ENCODE measurements at places on chromosomes 2 and 18.

DNA sequence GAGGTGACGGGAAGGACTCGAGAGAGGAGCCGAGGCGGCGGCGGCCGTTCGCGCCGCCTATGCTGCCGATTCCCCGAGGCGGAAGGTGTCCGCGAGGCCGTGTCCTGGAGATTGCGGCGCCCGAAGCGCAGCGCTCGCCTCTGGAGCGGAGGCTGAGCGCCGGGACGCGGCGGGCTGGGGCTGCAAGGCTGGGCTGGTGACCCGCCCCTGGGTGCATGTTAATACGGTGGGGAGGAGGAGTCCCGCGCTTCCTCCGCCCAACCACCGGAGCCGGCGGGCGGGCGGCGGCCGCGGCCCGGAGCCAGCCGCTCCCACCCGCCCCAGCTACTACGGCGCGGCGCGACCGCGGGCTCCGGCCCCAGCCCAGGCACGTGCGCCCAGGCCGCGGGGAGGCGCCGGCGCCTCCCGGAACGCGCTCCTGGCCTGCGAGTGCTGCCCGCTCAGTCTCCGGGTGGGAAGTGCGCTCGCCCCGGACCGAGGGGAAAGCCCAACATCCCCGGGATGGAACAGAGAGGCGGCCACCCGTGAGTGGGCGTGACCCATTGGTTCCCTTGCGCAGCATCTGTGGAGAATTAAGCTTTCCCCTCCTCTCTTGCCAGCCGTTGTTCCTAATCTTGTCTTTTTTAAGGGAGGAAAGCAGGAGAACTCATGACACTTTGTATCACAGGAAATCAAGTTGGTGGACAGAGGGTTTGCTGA lies at the start of gene DLGAP1:
Gene DLGAP1 (minus strand): TSS at position 195 of the 699 bp plus-strand sequence.
- DNase-seq, result no peak

GRCh38 chr2:25757906-25758305 lies 84.5 kb upstream of the DTNB start:
- DNase-seq, result no peak

DNA sequence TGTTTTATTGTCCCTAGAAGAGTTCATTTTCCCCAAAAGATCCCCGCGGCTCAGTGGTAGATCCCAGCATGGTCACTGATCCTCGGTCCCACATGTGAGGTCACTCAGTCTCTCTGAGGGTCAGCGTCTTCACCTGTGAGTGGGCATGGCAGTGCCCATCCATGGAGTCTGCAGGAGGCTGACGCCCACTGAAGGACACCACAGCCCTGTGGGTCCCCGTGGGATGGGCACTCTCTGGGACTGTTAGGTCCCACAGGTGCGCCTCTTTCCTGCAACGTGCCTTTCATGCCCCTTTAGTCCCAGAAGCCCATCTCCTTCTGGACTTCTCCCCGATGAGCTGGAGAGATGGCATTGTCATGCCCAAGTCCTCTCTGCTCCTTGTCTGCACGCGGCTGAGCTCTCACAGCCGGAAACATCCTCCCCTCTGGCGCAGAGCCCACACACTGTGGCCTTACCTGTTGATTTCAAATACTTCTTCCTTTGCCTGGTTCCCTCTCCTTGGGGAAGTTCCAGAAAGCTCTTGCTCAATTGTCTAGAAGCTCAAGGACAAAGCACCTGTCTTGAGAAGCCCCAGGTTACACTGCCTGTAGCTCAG lies 75.9 kb downstream of the PTGR3 start:
- no peak for DNase-seq

DNA sequence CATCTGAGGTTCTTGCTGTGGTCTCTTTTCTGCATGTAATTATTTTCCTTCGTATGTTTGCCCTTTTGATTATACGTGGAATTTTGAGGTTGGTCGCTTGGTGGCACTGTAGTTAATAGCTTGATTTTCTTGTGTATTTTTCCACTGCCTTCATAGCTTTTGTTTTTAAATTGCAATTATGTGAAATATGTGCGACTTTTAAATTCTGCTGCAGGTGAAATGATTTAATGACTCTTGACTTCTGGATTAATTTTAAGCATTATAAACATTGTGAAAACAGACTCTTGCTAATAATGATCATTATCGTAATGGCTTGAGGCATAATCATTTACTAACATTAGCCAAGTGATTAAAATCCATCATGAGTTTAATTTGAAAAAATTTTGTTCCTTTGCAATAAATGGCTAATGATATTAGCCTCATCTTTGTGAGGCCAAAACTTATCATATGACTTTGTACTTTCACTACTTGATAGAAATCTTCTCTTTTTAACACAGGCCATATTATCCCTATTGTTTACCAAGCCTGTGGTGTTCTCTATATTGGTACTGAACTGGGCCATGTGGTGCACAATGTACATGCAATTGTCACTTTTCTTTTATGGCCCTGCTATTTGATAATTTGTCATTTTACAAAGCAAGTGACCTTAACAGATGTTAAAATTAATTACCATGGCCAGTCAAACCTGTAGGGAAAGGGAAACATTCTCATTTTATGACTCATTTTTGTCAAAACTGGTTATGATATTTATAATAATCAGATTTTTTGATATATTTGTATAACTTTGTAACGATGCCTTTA lies 62.8 kb upstream of the NEUROD1 start:
- no peak for DNase-seq

DNA sequence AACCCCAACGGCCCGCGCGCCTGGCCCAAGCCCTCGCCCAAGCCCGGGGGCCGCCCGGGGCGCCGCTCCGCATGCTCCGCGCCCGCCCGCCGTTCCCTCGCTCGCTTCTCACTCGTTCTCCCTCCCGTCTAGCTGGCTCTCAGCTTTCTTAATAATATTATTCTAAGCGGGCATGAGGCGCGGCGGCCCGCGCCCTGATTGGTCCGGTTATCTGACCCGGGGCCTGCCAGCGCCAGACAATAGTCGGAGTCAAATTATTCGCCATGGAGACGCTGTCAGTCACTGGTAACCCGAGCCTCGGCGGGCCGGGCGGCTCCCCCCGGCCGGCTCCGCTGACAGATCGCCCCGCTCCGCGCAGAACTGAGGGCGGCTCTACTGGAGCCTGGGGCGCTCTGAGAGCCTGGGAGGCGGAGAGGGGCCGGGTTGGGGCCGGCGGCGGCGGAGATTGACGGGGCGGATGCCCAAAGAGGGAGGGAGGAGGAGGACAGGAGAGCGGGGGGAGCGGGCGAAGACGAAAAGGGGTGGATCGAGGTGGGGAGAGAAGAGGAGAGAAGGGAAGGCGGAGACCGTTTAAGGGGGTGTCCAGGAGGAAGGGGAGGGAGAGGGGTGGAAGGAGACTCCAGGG lies at the start of gene SIX2:
Gene SIX2 (minus strand): TSS at position 150 of the 625 bp plus-strand sequence. CDS start 342 bp downstream, outside the sequence.
- DNase-seq, result no peak

DNA sequence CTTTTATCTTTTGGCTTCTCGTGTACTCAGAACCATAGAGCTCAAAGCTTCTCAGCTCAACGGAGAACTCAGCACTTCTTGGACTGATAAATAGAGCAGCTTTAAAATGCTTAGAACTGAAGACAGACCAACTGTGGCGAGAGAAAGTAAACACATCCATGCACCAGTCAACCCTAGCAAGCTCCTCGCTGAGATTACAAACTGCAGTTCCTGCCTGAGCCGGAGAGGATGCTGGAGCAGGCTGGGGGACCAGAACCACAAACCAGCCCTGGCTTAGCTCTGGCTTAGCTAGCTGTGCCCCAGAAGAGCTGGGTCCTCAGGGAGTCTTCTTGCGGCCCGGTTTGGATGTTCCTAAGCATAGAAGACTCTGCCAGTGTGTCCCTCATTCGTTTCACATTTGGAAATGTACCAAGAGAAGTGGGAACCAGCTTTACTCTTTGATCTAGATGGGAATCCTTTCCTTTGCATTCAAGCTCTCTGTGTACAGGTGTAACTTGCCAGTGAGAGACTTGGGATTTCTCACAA lies 5.6 kb downstream of the PAX8 start:
- no peak for DNase-seq

DNA sequence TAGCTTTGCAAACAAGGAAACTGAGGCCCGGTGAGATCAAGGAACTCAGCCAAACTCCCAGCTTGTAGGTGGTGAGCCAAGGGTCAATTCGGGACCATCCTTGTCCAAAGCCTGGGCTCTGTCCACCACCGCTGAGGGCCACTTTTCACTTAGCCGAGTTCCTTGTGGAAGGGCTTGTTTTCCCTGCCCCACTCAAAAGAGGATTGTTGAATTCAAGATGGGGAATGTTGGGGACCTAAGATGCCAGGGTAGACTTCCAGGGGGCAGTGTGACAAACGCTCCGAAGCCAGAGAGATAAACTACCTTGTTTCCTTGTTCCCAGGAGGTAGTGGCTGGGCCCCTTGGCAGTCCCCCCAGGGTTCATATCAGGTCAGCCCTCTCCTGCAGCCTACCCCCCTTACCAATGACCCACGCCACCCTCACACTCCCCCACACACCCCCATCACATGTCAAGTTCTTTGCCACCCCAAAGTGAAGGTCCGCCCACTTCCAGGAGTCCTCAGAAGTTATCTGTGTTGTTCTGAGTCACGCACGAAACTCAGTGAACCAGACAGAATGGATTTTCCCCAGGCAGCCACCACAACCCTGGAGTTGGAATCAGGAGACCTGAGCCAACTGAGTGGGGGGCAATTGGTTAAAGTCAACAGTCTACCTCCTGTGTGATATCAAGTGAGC lies 10.3 kb upstream of the ATOH8 start:
- DNase-seq, result no peak

- DNase-seq, result no peak
Measured at GRCh38 chr2:177880285-177880684, 192.3 kb downstream of the PDE11A start.

GRCh38 chr18:63511285-63511684 lies 30.9 kb upstream of the SERPINB12 start:
- no peak for DNase-seq

- no peak for DNase-seq
Measured at GRCh38 chr18:79834834-79835233, 37.1 kb downstream of the KCNG2 start.

- DNase-seq, result no peak
Measured at GRCh38 chr2:150522269-150522668, 34.8 kb upstream of the RND3 start.

GRCh38 chr2:100470898-100471514 lies 724 bp downstream of the NMS start:
- DNase-seq, result no peak

GRCh38 chr2:152609154-152609553 lies 108.1 kb downstream of the PRPF40A start:
- DNase-seq, result no peak

GRCh38 chr2:64273524-64274398 lies 129.5 kb upstream of the PELI1 start:
- DNase-seq, result no peak
